Daoy (cell line): ENCODE measurements at places on chromosomes 3 and 15.

DNA sequence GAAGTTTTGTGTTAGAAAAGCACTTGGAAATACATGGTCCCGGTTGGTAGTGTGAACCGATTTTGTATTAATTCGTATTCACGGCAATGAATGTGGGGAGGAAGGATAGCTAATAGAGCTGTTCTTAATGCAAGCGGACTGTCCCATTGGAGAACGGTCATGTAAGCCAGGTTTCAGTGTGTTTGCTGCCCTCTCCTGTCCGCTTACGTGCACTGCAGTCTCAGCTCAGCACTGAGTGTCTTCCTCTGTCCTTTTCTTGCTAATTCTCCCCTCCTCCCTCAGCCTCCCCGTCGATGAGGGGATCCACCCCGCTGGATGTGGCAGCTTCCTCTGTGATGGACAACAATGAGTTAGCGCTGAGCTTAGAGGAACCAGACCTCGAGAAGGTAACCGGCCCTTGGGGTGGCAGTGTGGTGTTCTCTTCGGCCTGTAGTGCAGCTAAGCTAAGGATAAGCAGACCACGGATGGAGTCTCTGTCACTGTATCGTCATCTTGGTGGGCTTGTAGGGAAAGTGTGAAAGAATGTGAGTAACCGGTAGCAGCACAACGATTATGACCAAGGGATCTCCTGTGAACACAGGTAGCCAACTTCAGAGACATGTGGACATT, 267.5 kb upstream of the CHRM5 start:
- peak; percentile 77 for DNase-seq

GRCh38 chr3:25653322-25653721, 11.4 kb downstream of the TOP2B start:
- DNase-seq = no peak

DNA sequence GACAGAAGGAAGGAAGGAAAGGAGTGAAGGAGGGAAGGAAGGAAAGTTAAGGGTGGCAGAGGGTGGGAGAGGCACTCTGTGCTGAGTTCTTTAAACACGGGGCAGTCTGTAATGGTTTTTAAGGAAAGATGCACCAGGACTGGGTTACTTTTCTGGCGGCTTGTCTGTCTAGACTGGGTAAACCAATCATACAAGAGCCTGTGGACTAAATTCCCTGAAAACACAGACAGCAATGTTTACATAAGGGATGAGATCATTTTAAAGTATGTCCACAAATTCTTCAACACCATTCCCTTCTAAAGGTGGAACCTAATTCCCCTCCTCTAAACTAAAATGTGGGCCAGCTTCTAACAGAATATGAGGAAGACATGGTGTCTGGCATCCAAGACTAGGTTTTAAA, 235.5 kb upstream of the IGF1R start:
- no peak for DNase-seq

DNA sequence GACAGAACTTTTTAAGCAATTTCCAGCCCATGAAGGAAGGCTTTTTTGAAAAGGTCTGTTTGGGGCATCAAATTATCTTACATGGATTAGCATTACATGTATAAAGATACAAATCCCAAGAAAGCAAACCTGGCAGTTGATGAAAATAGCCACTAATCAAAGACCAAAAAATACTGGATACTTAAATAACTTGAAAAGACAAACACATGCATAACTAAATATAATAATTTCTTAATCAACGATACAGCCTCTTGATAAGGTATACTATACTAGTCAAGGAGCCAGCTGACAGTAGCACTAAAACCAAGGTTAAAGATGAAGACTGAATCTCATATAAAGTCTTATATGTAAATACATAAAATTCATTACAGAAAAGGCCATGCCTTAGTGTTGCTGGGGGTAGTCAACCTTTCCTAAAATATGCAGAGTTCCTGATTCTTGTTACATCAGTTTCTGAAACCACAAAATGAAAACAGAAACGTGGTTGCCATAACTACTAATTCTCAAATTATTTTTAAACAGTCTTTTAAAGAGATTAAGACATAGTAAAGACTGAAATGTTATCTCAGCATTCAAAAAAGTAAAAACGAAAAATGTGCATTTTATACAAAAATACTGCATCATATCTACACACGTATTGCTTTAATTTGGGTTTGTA, 2.0 kb downstream of the ANKRD28 start:
- no peak for DNase-seq

- DNase-seq = no peak
Measured at GRCh38 chr3:101138817-101139216, 145.6 kb upstream of the ABI3BP start.
